ENCODE measurements at places on chromosomes 5 and 9. TPM values are rescaled to one million over a fixed set of nuclear protein-coding genes. Genes with fewer than 3 reads are reported as not detected.
A peak's percentile ranks its signal among the peaks of the same experiment; 100 is the strongest.

- DNase-seq: no peak
Measured at GRCh38 chr5:62649476-62650113, 71.0 kb downstream of the LRRC70 start.

- no peak for DNase-seq
Measured at GRCh38 chr9:79641070-79641469, 69.3 kb downstream of the TLE4 start.

DNA sequence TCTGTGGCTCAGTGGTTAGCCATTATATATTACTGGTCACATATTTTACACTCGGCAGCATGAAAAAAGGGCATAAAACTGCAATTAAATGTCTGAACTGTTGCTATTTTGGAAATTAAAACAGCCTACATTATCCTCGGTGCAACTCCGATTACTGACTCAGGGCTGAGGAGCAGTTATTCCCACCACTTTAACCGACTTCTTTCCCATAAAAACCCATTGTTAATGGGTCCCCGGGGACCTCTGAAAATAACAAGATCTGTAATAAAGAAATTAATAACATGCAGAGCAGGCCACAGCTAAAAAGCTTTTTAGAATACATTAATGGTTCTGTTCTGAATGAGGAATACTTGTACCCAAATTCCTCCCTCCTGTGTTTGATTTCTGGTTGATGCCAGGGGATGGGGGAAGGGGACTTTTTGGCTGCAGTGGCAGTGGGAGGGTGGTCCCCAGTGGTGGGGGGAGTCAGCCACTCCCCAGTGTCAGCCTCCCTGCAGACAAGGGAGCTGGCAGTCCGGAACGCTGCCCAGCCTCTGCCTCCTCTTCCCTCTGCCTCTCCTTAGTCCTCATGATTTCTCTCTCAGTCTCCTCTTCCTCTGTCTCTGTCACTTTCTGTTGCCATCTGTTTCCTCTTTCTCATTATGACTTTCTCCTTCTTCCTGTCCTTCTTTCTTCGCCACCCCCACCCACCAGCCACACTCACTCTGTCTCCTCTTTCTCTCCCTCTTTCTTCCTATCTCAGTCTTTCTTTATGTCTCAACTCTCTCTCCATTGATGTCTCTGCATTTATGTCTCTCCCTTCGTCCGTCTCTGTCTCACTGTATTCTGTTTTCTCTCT, 59.0 kb upstream of the ZBTB43 start:
- no peak for DNase-seq

DNA sequence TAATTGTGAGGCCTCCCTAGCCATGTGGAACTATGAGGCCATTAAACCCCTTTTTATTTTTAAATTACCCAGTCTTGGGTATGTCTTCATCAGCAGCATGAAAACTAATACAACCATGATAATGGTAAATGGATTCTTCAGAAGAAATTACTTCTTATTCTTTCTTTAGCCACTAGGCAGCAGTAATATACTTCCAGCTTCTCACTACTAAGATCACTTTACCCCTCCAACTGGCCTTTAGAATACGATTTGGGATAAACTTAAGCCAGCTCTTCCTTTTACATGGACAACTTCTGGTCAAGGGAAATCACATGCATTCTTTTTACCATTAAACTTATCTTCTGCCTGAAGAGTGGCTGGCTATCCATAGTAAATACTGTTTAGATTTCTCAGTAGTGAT, 355.4 kb downstream of the MAN2A1 start:
- DNase-seq: no peak

- no peak for DNase-seq
Measured at GRCh38 chr9:127977884-127978647, 2.7 kb downstream of the EEIG1 start.

- DNase-seq: peak; percentile 84
Measured at GRCh38 chr5:72141440-72142355, 34.4 kb downstream of the MAP1B start.

DNA sequence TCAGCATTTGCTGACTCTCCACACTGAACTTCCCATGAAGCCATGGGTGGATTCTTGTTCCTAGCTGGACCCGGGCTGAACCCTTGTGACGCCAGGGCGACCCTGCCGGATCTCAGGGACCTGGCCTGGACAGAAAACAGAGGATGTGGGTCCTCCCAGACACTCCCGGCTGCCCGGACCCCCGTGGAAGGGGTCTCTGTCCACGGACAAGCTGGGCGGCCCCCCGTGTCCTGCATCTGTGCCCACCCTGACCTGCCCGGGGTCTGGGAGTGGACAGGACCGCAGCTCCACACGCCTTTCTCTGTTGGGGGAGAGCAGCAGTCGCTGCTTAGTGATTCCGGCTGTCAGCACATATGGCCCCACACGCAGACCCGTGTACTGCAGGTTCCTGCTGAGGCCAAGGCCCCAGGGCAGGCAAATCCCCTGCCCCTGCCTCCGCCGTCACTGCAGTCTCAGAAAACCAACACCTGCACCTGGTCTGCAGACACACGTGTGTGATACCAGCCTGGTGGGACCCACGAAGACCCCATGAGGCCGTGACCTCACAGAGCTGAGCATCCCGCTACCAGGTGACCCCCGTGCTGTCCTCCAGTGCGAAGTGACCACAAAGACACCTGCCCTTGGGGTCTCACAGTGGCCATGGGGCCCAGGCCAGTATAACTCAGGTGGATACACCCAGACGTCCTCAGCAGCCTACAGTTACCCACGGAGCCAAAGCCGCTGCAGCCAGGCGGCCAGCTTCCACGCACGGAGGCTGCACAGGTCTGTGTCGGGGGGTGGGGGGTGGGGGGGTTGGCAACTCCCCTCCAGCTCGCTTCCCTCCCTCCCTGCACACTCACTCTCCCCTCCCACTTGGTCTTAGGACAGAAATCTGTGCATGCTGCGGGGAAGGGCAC, 50.6 kb downstream of the NKD2 start:
- no peak for DNase-seq

DNA sequence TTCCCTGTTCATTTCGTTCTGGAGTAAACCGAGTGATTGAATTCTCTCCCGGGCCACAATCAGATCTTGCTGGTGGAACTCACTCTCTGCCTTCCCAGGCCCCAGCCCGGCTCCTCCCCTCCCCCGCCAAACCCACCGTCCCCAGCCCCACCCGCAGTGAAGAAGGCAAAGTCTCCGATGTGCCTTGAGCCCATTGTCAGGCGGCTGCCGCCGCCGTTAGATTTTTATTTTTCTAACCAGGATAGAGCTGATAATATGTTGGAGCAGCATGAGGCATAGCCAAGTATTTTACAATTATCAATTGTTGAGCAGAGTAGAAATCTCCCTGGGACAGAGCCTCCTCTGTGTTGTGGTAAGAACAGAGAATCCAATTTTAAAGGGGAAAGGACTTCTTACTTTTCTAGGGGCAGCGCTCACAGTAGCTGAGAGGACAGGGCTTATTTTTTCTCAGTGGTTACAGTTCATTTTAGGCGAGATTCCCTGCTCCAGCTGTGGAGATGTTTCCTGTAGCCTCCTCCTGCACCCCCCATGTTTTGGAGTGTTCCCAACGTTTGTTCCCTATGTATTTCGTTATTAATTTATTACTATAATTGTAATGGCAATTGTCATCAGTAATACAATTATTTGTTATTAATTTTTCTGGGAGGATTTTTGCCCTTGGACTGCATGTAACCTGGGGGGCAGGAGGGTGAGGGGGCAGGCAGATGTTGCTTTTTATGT, 1.3 kb downstream of the PSAT1 start:
- no peak for DNase-seq

- no peak for DNase-seq
Measured at GRCh38 chr9:35051069-35051967, 21.1 kb downstream of the VCP start.

- no peak for DNase-seq
Measured at GRCh38 chr5:13831351-13831750, 113.1 kb downstream of the DNAH5 start.

DNA sequence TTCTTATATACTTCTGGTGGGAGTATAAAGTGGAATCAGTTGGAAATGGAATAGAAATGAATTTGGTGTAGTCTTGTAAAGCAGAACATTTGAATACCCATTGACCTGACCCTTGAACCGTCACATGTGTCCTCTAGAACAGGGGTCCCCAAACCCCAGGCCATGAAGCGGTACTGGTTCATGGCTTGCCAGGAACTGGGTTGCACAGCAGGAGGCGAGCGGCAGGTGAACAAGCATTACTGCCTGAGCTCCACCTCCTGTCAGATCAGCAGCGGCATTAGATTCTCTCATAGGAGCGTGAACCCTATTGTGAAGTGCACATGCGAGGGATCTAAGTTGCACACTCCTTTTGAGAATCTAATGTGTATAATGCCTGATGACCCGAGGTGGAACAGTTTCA, 80.0 kb downstream of the RANBP17 start:
- no peak for DNase-seq

- no peak for DNase-seq
Measured at GRCh38 chr9:88996921-88997235, 5.6 kb downstream of the S1PR3 start.

Gene NFIL3
- 23.8 TPM for polyA plus RNA-seq

Gene SNX2
- 58.7 TPM for polyA plus RNA-seq

Gene ZFP37
- 6.5 TPM for polyA plus RNA-seq

Gene OR1K1
- not detected for polyA plus RNA-seq

Gene SOHLH1
- 0.11 TPM for polyA plus RNA-seq

Gene LPAR1
- 62.3 TPM for polyA plus RNA-seq
